ENCODE measurements at places on chromosomes 12 and 14.
A peak's percentile ranks its signal among the peaks of the same experiment; 100 is the strongest.

- DNase-seq, result no peak
These were observed 24.4 kb upstream of the FBRSL1 start for GRCh38 chr12:132465269-132466190.

GRCh38 chr12:27426743-27427487 is 19.6 kb upstream of the SMCO2 start:
- DNase-seq, result peak; percentile 21

DNA sequence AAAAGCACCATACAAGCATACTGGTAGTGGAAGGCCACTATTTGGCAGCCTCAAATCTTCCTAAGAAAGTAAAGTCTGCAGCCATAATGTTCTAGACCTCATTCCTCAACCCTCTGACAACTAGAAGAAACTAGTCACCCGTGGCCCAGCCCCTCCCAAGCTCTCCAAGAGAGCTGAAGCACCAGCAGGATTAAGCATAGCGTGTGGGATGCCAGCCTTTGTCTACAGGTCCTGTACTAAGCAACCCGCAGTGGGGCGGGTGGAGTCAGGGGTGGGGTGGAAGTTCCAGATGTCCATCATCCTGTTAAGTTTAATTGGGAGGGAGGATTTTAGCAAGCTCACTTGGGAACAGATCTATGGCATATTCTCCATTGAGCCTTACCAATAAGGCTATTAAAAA is 14.2 kb downstream of the SLC11A2 start:
- no peak for DNase-seq

GRCh38 chr14:102557434-102558226 is 34.8 kb upstream of the RCOR1 start:
- no peak for DNase-seq

GRCh38 chr14:33714527-33715226 is 236.2 kb downstream of the EGLN3 start:
- DNase-seq, result no peak

DNA sequence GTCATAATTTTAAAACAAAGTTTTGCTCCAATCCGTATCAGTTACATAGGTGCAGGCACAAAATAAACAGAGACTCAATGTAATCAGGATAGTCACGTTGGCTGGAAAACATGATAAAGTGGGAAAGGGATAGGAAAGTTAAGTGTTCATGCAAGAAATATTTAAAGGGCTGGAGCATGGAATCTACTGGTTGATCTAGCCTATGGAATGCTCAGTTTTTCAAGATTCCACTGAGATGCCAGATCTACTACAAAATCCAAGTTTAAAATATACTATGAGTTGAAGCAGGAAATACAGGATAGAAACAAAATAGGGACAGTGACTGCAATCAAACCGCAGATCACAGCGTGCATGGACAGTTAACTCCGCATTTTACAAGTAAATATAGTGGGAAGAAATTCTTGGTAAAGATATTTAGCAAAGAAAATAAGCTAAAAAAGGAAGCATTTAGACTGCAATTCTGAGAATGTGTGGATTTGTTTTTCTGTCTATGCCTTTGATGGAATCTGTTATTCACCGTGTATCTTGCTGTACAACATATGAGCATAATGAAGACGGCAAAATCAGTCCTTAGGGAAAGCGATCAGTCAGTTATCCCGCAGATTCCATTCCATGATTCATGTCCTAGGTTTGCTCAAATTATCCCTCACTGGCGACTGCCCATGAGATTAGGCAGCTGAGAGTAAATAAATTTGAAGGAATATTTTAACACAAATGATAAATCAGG is 1044.3 kb downstream of the FLRT2 start:
- no peak for DNase-seq

- no peak for DNase-seq
These were observed 1.6 kb upstream of the ATP2B1 start for GRCh38 chr12:89709995-89710872.

GRCh38 chr14:85276979-85277228 is 253.0 kb upstream of the FLRT2 start:
- no peak for DNase-seq

DNA sequence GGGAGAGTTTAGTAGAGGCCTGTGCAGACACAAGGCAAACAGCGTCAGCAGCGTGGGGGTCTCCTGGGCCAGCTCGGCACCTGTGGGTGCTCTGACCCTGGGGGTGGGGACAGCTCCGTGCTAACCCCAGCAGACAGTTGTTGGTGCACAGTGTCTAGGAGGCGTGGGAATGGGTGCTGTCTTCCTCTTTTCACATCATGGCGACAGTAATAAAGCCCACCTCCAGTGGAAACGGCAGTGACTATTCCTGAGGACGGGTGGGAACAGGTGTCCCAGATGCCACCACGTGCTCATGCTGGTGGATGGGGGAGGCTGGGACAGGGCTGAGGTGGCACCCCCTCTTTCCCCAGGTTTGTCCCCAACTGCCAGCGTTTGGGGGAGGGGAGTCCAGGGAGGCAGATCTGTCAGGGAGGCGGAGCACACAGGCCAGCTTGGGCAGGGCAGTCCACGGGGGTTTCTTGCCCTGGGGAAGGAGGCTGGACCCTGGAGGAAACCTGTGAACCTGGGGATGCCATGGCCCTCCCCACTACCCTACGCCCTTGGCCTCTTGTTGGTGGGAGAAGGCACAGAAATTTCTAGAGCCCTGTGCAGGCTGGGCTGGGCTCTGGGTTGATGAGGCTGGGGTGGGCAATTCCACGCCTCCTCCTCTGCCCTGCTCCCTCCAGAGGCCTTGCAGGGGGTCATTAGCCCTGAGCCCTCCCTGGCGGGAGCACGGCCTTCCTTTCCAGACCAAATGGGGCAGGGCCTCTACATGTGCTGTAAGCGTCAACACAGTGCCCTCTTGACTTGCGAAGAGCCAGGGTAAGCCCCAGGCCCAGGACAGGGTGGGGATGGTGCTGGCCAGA is 3.8 kb downstream of the ZBTB42 start:
- DNase-seq, result no peak

GRCh38 chr12:124716208-124717130 is 147.2 kb downstream of the SCARB1 start:
- no peak for DNase-seq

- no peak for DNase-seq
These were observed 79.9 kb upstream of the KCNA1 start for GRCh38 chr12:4829793-4830162.

GRCh38 chr12:52198454-52199215 is 6.8 kb upstream of the KRT80 start:
- DNase-seq, result no peak

DNA sequence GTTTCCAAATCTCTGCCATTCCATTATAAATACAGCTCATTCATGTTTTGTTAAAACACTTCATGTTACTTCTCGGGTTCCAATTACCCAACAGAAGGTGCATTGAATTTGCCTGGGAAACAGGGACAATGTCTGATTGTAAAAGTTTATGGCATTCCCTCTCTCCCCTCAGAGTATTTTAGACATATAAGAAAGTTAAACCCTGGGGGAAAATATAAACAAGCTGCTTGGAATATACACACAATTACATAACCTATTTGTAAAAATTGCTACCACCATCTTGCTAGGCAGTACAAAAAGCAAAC is 60.0 kb downstream of the BTG1 start:
- no peak for DNase-seq

DNA sequence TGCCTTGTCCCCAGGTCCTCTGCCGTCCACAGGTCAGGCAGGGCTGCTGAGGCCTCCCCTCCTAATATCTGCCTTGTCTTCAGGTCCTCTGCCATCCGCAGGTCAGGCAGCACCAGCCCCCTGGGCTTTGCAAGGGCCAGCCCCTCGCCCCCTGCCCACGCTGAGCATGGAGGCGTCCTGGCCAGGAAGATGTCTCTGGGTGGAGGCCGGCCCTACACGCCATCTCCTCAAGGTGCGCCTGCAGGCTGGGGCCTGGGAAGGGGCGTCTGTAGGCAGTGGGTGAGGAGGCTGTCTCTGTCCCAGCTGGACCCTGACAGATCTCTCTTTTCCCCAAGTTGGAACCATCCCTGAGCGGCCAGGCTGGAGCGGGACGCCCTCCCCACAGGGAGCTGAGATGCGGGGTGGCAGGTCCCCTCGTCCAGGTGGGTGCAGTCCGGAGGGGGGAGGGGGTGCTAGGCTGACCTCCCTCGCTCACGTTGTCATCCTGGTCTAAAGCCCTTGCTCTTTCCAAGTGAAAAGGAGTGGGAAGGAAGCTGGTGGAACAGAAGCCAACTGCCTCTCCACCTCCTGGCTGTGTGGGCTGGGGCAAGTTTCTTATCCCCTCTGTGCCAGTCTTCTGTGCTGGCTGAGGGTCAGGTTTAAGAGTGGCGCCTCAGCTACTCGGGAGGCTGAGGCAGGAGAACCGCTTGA is 13.9 kb upstream of the PUS1 start:
- DNase-seq, result no peak

GRCh38 chr14:38786921-38787320 is 316.1 kb downstream of the SEC23A start:
- DNase-seq, result no peak

DNA sequence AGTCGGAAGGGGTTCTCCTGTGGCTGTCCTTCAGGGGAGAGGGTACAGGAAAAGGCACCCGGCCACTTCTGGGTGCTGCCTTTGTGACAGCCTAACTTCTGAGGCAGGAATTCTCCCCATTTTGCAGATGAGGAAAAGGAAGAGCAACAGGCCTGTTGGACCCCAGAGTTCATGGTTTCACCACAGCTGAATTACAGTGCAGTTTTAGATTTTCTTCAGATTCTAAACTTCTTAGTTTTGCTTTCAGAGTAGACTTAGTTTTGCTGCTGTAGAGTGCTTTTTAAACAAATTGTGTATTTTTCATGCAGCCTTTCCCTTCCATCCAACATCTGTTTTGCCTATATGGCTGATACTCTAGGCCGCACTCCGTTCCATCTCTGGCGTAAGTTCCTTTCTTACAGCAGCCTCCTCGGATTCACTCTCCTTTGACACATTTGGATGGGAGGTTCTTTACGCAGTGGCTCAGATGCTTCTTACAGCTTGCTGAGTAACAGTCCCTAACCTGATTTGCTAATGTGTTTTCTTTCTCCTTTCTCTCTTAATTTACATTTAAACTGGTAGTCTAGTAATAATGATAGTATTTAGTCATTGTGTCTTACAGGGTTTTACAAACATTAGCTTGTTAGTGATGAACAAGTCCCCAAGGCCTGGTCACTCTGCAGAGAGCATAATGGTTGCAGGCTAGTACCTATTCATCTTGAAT is 7.8 kb downstream of the TRAF3 start:
- no peak for DNase-seq

GRCh38 chr12:45216983-45217485 is 1.1 kb downstream of the ANO6 start:
- no peak for DNase-seq

DNA sequence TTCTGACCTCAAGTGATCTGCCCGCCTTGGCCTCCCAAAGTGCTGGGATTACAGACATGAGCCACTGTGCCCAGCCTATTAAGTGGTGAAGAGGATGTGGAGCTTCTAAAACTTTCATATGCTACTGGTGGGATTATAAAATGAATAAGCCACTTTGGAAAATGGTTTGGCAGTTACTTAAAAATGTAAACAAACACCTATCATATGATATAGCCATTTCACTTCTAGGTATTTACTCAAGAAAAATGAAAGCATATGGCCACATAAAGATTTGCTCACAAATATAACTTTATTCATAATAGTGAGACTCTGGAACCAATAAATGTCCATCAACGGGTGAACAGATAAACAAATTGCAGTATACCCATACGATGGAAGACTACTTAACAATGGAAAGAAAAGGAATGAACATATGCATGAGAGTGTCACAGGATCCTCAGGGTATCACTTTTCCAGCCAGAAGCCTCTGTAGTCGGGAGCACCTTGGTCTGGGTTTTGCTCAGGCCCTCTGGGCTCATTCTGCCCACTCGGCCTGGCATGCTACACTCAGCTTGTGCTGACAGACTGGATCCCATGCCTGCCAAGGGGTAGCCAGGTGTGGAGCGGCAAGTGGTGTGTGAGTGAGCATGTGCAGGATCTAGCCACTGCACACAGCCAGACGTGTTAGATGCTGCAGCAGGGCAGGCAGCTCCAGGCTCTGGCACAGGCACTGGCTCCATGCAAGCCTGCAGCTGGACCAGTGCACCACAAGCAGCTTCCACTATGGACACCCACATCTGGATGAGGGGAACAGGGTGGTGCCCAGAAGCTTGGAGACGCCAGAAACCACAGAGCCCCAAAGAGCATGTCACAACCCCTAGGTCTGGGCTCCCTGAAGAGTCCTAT is 213.2 kb upstream of the DIO3 start:
- no peak for DNase-seq

GRCh38 chr12:59432057-59432456 is 163.8 kb upstream of the SLC16A7 start:
- DNase-seq, result no peak

GRCh38 chr14:62759796-62760195 is 285.5 kb downstream of the KCNH5 start:
- DNase-seq, result no peak

- no peak for DNase-seq
These were observed 2.1 kb downstream of the SAMD4A start for GRCh38 chr14:54568821-54569595.

GRCh38 chr12:105033851-105034250 is 47.7 kb downstream of the NOPCHAP1 start:
- DNase-seq, result no peak

DNA sequence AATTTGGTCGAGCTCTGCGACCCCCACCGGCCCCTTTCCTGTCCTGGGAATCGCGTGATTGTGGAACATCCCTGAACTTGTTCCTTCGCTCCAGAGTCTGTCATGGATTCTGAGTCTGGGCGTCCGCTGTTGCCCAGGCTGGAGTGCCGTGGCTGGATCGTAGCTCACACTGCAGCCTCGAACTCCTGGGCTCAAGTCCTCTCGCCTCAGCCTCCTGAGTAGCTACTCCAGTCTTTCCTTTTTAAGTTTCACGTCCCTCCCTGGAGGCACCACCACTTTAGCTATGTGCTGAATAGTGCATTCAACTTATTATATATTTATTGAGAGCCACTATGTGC is 698 bp downstream of the ACOT6 start:
- no peak for DNase-seq

DNA sequence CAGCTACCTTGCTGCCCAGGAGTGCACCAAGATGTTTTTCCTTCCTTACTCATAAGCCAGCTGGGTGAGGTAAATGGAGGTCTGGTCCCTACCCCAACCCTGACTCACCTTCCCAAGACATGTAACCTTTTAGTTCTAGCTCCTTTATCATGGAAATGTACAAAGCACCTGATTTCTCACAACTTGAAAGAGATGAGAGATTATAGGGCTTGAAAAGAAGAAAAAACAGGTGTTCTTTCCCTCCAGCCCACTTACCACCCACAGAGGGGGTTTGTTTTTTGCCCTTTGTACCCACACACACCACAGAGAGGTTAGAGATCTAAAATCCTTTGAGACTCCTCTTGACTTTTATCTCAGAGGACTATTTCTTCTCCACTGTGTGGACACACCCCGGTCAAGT is 21.1 kb downstream of the PLXNC1 start:
- DNase-seq, result no peak

- no peak for DNase-seq
These were observed 16.1 kb downstream of the GPR68 start for GRCh38 chr14:91228112-91229004.
